Cortex of kidney (tissue), 1 donor: ENCODE measurements at places on chromosomes 5 and 9.

GRCh38 chr5:95808686-95809413, 13.7 kb downstream of the GLRX start:
- no peak for DNase-seq

DNA sequence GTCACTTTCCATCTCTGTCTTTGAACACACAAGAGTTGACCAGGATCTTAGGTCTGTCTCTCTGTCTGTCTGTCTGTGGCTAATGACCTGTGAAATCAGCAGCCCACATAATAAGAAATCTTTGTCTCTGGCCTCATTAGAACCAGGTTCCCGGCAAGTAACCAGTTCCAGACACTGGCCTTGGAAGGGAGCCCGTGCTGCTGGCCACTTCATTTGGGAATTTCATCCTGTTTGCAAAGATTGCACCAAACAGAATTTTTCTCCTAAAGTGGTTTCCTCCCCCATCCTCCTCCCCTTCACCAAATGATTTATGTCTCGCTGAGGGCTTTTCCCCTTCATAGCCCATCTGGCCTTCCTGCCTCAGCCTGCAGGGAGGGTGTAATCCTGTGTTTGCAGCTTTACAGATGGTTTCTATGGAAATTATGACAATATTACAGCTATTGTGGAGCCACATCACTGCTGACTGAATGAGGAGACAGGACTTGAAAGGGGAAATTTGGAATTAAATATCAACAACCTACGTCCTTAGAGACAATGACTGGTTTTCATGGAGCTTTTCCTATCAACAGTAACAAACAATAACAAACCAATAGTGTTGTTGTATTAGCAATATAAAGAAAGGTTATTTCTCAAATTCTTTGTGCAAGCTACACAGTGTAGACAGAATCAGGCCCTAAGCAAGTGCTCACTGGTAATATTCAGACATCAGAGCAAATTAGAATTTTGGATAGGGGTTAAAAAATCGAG, 25.7 kb downstream of the DPYSL3 start:
- DNase-seq, result no peak

DNA sequence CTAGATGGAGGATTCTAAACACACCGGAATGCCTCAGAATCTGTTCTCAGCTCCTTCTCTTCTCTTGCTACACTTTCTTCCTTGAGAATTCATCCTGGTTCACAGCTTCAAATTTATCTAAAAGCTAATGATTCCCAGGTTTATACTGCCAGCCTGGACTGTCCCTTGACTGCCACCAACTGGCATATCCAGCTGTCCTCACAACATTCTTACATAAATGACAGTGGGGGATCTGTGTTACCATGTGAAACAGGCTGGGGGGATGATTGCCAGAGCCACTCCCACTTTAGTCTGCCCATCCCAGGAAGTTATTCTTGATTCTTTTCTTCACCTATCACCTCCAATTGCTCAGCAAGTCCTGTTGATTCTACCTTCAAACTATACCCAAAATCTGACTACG, 27.2 kb upstream of the ZFR start:
- no peak for DNase-seq

GRCh38 chr5:37121027-37121426, 128.1 kb downstream of the CPLANE1 start:
- DNase-seq, result no peak

GRCh38 chr5:127997201-127997704, 86.3 kb upstream of the SLC12A2 start:
- no peak for DNase-seq

- no peak for DNase-seq
These were observed 41.6 kb upstream of the ZNF300 start for GRCh38 chr5:150946351-150946905.

- no peak for DNase-seq
These were observed 24.7 kb downstream of the POU4F3 start for GRCh38 chr5:146363161-146363874.

- DNase-seq, result no peak
These were observed 1030.0 kb downstream of the CDH12 start for GRCh38 chr5:21823076-21823574.

DNA sequence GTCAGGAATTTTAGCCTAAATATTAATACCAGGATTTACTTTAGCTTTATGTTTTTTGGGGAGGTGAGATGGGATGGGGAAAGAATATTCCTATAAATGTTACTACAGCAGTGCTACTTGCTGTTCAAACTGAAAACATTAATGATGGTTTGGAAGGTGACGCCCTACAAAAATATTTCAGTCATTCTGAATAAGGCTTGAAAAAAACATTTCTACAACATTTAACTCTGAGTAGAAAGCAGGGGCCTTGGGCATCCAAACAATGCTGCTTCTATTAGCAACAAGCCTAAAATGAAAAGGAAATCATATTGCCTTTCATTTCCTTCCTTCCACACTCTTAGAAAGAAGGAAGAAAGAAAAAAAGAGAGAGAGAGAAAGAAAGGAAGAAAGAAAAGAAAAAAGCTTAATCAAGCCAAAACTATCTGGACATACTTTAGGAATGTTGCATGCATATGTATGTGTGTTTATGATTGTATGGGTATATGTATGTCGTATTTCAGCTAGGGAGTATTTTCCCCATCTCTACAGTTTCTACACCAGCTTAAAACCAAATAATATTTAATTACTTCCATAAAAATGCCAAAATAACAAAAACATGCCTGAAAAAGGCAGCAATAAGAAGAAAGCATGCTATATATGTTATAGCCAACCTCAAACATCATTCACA, 16.3 kb upstream of the DAB2 start:
- DNase-seq, result no peak

DNA sequence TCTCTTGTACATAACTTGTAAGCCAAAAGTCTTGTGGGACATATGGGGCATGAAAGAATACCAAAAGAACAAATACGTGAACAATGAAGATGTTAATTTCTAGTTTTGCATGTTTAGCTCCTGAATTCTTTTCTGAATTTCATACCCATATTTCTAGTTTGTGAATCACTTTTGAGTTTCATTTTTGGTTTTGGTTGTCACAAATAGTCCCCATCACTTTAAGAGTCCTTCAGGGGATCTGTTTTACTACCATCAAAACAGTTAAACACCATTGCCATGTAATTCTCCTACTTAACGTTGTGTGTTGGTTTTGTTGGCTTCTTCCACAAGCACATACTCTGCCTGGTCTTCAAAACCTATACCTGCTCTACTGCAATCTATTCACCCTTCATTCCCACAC, 27.0 kb downstream of the VCAN start:
- DNase-seq, result no peak

DNA sequence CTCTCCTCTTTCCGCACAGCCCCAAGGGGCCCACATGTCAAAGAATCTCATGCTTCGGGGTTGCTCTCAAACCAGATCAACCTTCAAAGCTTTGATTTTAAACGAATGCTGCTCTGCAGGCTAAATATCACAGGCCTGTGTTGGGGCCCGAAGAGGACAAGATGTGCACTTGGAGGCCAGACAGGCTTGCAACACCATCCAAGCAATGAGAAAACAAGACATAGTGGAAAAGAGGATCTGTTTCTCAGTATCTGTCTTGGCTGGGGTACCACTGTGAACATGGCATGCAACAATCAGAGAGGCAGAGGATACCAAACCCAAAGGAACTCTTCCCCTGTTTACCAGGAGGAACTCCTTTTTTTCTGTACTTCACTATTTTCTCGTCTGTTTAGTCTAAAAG, 321.8 kb downstream of the SLIT3 start:
- DNase-seq, result no peak

GRCh38 chr5:150599917-150600511, 40.4 kb upstream of the SYNPO start:
- no peak for DNase-seq

- DNase-seq, result no peak
These were observed 52.3 kb downstream of the MYO10 start for GRCh38 chr5:16883806-16884205.

DNA sequence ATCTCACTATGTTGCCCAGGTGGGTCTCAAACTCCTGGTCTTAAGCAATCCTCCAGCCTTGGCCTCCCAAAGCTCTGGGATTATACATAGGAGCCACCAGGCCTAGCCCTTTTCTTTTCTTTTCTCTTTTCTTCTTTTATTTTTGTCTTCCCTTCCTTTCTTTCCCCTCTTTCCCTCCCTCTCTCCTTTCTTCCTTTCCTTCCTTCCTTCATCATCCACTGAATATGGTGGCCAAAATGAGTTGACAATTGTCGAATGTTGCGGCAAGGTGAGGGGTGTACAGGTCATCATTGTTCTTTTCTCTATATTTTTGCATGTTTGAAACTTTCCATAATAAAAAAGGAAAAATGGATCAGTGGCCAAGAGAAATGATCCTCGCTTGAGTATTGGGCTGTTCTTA, 32.1 kb upstream of the BASP1 start:
- no peak for DNase-seq

GRCh38 chr5:9604416-9604815, 25.7 kb downstream of the TAS2R1 start:
- DNase-seq, result no peak

- DNase-seq, result no peak
These were observed 68.3 kb downstream of the HMGCR start for GRCh38 chr5:75405296-75405695.

- DNase-seq, result no peak
These were observed 110.4 kb downstream of the TRPM6 start for GRCh38 chr9:74777136-74777879.

DNA sequence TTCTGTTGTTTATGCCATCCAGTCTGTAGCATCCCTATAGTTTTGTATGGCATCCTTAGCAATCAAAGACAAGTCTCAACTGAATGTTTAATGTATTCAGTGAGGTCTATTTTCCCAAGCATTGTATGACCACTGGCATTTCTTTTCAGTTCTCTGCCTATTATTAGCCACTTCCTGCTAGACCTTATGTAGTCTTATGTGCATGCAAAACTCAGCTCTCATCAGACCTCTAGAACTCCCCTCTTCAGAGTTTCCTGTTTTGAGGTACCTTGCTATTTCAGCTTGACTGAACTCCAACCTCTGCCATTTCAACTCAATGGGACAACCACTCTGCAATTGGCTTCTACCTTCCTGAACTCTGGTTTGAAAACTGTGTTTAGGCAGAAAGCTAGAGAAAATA, 113.2 kb downstream of the SLC25A46 start:
- DNase-seq, result no peak

GRCh38 chr5:97115932-97116331, 26.5 kb downstream of the LIX1 start:
- DNase-seq, result no peak

GRCh38 chr5:127906562-127907204, 176.9 kb upstream of the SLC12A2 start:
- DNase-seq, result no peak

GRCh38 chr5:26432386-26432785, 606.0 kb downstream of the CDH9 start:
- DNase-seq, result no peak

- DNase-seq, result no peak
These were observed 1068.3 kb upstream of the EDIL3 start for GRCh38 chr5:85453026-85453349.

GRCh38 chr5:59007460-59008063, 424.7 kb downstream of the RAB3C start:
- DNase-seq, result no peak

DNA sequence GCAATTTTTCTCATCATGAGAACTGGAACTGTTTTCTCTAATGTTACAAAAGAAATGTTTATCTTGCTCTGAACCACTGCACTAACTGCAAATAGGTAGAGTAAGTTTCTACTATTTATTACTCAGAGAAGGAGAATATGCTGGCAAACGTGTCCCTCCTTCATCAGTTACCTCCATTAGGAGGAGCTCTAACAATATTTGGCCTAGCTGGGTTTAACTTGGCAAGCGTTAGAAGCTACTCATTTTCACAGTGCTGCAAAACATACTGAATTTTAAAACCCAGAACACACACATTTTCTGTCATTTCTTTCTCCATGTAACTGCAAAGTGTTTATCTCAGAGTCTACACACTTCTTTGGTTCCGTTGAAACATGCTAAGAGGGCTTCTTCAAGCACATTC, 101.0 kb upstream of the GABRG2 start:
- DNase-seq, result no peak

DNA sequence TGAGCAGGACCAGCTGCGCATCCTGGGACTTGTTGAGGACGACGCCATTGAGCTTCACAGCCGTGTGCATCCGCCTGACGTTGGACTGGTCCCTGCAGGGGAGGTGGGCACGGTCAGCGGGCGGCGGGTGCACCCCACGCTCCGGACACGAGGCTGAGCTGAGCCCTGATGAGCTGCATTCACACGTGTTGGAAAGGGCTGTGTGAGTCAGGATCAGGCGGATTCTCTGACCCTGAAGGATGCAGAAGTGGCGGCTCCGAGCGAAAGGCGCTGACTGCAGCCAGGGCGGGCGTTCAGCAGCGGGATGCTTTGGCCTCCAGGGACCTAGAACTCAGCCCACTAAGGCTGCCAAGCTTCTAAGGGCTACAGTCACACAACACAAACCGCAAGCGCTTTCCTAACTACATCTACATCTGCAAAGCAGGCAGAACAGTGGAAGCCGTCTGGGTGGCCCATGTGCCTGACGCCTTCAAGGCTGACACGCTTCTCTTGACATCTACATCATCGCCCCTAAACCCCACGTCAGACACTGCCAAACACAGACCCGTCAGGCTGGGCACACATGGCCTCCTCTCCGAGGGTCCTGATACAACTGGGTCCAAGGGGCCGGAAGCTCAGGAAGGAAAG, 44.9 kb downstream of the NKD2 start:
- DNase-seq, result no peak

DNA sequence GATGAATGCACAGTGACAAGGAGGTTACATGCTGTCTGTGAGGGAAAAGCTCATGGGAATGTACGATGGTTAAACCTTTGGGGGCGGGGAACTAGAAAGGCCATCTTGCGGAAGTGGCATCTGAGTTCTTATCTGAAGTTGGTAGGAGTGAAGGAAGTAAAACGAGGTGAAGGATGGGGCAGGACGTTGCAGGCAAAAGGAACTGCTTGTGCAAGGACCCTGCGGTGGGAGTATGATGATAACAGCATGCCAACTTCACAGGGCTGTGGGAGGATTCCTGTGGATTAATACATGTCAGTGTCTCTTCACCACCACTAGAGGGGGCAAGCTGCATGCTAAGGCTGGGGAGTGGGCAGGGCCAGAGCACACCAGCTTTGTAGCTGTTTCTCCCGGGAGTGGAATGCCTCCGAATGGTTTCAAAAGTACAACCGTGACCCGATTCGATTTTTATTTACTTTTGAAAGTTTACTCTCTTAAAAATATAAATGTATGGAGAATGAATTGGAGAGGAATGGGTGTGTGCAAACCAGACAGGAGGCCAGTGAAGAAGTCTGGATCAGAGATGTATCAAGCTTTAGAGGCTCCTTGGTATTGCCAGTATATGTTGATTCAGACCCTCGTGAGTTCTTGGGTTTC, 62.5 kb downstream of the CYFIP2 start:
- no peak for DNase-seq

DNA sequence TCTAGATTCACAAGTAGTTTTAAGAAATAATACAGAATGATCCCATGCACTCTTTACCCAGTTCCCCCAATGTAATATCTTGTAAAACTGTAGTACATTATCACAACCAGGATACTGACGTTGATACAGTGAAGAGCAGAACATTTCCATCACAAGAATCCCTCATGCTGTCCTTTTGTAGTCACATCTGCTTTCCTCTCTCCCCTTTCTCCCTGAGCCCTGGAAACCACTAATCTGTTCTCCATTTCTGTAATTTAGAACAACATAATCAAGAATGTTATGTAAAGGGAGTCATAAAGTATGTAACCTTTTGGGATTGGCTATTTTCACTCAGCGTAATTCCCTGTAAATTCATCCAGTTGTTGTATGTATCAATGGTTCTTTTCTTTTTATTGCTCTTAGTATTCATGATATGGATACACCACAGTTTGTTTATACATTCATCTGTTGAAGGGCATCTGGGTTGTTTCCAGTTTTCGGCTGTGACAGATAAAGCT, 61.1 kb downstream of the ERCC6L2 start:
- DNase-seq, result no peak

- no peak for DNase-seq
These were observed at the start of gene S1PR3 for GRCh38 chr9:88991066-88992034. TSS of gene S1PR3 (plus strand) at chr9:88991468. CDS start at chr9:89001201, 9,733 bp downstream.
